Tongue (tissue), 3 donors: ENCODE measurements at places on chromosomes 1 and 21.

- no peak for DNase-seq
Observed at GRCh38 chr1:24742090-24742938, 2.9 kb upstream of the CLIC4 start.

GRCh38 chr1:27346991-27347624 lies 5.3 kb downstream of the SYTL1 start:
- no peak for DNase-seq

DNA sequence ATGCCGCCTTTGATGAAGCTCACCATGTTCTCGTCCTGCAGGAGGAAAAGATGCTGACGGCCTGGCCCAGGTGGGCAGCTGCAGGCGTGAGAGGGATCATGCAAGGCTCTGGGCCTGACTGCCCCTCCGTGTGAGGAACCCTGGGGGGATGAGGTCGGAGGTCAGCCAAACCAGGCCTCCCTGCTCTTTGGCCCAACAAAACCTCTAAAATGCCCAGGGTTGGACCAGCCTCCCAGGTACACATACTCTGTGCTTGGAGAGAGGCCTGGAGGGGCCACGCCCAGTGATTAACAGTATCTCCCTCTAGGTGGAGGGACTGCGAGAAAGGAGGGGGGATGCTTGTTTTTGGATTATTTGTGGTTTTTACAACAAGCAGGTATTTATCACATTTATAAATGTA lies 21.1 kb downstream of the TTC39A start:
- no peak for DNase-seq

DNA sequence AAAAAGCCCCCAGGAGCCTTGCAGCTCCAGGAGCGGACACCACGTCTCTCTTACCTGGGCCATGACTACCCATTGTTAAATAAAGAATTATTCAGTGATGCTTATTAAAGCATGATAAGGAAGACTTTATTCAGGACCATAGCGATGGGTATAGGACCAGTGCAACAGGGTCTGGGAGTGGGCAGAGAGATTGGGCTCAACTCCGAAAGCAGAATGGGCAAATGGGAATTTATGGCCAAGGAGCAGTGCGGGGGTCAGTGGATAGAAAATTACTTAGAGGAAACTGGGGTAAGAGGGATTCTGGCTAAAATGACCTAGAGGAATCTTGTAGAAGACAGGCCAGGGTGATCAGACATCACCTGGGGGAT lies 580 bp upstream of the ATP5PO start:
- no peak for DNase-seq

- DNase-seq, result no peak
Observed at GRCh38 chr1:96164053-96164452, 557.5 kb upstream of the PTBP2 start.

DNA sequence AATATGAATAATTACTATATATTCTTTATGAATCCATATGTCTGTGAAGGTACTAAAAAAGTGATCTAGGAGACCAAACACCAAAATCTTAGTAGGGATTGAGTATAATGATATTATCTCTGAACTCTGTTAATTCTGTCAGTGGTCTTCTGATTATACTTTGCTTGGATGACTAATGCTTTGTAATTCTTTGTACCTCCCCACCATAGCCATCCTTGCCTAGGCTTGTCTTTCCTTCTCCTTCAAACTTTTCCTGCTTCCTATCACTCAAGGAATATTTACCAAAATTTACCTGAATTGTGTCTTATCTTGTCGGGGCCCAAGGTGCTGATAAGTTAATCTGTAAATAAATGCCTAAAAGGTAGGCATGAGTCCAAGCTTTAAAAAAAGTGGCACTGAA lies 845 bp upstream of the RGS5 start:
- DNase-seq, result no peak

DNA sequence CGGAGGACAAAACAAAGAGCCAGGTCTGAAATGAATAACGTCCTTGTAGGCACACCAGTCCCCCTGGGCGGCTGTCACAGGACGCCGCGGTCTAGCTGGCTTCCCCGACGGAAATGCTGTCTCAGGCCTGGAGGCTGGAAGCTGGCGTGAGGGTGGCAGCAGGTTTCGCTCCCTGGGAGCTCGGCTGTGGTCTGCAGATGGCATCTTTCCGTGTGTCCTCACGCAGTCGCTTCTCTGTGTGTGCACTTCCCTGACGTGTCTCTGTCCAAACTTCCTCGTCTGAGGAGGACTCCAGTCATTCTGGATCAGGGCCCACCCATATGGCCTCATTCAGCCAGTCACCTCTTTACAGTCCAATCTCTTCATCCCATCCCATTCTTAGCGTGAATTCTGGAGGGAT lies 14.2 kb downstream of the TNFRSF14 start:
- no peak for DNase-seq

GRCh38 chr1:192812420-192813209 lies 3.8 kb downstream of the RGS2 start:
- no peak for DNase-seq

DNA sequence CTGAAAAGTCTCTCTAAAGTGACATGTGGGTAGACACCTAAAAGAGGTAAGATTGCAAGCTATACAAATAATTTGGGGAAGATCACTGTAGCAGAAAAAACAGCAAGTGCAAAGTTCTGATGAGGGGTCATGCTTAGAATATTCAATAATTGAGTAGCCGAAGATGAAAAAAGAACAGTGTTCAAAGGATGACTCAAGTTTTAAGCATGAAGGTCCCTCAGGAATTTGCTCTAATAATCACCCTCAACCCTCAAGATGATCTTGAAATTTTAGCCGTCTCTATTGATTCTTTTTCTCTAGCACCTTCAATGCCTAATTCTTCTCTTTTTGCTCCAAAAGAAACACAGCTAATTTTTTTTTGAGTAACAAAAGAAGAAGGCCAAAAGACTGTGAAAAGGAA lies 190.6 kb upstream of the ZNHIT6 start:
- DNase-seq, result no peak
